Activated gamma-delta T cell (primary cell): ENCODE measurements at places on chromosomes 7 and 10.

DNA sequence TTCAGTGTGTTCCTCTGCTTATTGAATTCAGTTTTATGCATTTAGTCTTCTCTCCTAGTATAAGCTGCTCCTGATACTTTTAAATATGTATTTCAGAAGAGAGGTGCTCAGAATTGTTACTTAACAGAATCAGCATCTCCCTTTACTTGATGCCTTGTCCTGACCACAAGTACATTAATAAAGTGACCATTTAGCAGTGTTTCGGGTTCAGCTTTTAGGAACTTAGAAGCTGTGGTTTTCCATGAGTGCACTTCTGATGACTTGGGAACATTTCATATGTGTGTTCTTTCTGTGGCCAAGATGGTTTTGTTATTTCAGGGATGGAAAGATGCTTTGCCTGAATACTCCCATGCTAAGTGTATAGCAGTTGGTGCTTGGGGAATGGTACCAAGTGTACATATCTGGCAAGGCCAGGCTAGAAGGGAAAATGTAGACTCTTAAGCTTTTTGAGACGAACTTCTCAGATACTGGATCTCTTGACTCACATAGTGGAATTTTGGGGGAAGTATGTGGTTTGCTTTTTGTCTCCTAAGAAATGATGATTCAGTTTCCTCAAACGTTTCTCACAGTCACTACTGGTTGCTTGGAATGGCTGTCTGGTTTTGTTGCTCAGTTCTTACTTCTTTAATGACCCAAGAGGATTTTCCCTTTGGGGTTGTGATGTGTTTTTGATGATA lies 17.2 kb downstream of the SGPL1 start:
- DNase-seq = no peak

- DNase-seq = no peak
Observed at GRCh38 chr7:147279514-147279913, 1162.9 kb downstream of the CNTNAP2 start.

DNA sequence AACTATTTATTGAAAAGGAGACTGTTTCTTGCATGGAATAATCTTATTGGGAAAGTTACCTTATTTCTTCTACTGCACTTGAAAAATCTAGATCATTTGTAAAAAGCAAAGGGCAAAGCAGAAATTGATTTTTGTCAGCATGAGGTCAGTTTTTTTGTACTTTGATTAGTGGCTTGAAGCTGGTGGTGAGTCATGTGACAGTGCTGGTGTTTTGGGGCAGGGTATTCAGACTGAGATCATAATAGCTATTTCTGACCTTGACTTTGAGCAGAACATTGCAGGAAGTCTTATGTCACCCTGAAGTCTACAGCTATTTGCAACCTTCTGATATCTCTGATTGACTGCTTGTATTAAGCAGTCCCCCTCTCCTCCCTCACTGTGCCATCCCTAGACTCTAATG lies 66.3 kb upstream of the SORCS3 start:
- DNase-seq = no peak

DNA sequence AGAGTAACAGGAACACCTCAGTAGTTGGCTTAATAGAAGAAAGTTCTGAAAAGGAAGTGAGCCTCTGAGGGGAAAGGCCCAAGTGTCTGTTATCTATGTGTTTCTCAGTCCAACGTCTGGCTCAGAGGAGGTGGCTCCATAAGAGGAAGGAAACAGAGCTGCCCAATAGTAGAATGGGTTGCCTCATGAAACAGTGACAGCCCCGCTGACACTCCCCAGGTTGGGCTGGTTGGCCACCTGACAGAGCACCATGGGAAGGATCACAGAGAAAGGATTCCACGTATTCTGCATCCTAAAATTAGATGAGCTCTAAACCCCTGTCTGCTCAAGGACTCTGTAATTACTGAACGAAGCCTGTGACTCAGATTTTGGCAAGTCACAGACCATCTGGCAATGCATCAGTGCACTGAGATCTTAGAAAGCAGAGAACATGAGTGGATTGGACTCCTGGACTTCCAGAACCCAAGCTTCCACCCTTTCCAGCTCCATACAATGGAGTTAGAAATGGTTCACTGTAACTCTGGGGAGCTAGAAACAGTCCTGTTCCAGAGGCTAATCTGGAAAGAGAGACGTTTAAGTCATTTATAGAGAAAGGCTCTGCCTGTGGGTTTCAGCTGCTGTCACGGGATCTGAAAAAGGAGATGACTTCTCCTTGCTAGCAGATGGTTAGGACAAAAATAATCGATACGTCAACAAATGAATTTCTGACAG lies 2.9 kb downstream of the PKD2L1 start:
- no peak for DNase-seq

GRCh38 chr10:12360461-12360860 lies 11.1 kb downstream of the CAMK1D start:
- DNase-seq = no peak

DNA sequence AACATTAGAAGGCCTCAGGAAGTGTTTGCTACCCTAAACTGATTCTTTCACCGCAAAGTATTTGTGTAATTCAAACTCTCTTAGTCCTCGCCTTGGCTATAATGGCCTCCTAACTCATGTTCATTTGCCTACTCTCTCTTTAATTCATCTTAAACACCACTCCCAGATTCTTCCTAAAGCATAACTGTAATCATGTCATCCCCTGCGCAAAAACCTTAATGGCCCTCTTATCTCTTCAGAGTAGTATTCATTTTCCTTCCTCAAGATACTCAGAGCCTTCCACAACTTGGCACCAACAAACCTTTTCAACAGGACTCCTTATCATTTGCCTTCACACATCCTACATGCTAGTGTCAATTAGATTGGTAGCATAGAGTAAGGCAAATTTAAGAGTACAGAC lies 42.9 kb downstream of the CSTF2T start:
- no peak for DNase-seq

DNA sequence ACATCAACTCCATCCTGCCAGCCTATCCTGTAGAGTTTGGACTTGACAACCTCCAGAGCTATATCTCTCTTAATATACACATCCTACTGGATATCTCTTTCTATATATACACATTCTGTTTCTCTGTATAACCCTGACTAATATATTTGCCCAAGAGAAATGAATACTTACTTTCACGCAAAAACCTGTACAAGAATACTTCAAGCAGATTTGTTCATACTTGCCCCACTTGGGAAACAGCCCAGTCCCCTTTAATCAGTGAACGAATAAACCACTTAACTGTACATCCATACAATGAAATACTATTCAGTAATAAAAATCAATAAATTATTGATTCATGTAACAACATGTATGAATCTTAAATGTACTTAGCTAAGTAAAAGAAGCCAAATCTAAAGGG lies 251.1 kb upstream of the PHYHIPL start:
- DNase-seq = no peak

DNA sequence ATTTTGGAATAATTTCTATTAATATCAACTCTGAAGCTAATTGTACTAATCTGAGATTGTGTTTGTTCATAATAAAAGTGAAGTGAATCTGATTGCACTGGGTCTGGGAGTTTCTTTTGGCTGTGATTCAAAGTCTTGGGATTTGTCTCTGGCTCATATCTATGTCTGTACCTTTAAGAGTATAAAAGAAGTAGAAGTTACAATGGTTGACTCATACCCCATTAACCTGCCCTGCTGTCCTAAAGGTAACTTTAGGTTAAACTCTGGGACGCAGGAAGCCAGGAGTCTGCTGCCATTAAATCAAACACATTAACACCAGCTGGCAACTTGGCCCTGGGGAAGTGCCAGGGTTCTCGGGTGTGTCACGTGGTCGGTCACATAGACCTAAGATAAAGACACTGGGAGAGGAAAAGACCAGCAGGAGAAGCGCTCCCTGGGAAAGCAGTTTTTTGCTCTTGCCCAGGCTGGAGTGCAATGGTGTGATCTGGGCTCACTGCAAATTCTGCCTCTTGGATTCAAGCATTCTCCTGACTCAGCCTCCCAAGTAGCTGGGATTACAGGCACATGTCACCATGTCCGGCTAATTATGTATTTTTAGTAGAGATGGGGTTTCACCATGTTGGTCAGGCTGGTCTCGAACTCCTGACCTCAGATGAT lies 17.8 kb downstream of the SCD start:
- DNase-seq = no peak

DNA sequence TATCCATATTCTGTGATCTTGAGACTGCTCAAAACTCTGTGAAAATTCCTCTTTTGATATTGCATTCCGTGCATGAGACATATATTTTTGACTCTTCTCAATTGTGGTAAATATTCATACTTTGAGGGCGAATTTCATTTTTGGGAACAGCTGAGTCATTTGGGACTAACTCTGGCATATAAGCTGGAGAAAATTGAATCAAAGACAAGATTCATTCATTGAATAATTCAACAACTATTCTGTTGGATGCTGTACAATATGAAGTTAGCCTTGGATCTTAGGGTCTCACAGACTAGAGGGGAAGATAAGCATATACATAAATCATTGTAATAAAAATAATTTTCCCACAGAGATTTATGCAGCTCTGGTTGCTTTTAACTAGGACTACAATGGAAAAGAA lies 183.2 kb upstream of the NEBL start:
- DNase-seq = no peak
